COLO829 (cell line): ENCODE measurements at places on chromosomes 6 and 20.

GRCh38 chr6:156658186-156658965, 118.8 kb upstream of the ARID1B start:
- DNase-seq, result peak; percentile 63

GRCh38 chr6:25088513-25088912, 152.8 kb upstream of the RIPOR2 start:
- peak; percentile 83 for DNase-seq

DNA sequence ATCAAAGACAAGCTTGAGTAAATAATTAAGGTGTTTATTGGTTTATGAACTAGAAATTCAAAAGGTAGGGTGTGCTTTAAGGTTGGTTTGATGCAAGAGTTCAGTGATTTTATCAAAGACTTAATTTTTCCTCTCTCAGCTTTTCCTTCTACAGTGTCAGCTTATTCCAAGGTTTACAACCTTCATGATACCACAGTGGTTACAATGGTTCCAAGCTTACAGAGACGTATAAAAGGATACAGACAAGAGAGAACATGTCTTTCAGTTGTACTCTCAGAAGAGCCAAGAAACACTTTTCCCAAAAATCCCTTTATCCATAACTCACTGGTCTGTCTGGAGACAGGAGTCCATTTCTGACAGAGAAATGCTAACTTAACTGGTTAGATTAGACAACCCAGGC, 93.5 kb upstream of the LOC128125822 start:
- DNase-seq, result no peak

GRCh38 chr6:3919130-3919628, 70.0 kb downstream of the FAM50B start:
- DNase-seq, result no peak

DNA sequence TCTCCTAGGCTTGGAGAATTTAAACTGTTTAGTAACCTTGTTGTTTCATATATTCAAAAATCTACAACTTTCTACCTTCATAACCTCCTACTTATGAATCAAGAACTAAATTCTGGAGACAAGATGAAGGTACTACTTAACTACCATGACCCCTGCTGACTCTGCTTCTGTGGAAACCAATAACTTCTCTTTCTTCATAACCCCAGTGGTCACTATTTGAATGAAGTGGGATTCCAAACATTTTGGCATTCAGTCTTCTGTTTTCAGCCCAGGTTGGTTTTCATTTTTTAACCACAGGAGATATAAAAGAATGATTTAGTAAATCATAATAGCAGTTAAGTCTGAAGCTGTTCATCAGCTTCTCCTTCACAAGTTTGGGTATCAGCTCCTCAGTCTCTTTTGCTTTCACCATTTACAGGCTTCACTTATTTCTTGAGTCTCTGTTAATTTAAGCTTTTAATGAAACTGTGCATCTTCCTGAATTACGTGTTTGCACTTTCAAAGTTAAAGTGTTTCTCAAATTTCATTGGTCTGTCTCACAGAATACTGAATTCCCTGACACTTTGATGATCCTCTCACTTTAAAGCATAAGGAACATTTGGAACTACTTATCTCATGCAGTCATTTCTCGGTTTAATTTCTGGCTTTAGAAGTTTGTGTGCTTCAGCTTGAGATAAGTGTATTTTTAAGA, 9.5 kb downstream of the SENP6 start:
- no peak for DNase-seq

DNA sequence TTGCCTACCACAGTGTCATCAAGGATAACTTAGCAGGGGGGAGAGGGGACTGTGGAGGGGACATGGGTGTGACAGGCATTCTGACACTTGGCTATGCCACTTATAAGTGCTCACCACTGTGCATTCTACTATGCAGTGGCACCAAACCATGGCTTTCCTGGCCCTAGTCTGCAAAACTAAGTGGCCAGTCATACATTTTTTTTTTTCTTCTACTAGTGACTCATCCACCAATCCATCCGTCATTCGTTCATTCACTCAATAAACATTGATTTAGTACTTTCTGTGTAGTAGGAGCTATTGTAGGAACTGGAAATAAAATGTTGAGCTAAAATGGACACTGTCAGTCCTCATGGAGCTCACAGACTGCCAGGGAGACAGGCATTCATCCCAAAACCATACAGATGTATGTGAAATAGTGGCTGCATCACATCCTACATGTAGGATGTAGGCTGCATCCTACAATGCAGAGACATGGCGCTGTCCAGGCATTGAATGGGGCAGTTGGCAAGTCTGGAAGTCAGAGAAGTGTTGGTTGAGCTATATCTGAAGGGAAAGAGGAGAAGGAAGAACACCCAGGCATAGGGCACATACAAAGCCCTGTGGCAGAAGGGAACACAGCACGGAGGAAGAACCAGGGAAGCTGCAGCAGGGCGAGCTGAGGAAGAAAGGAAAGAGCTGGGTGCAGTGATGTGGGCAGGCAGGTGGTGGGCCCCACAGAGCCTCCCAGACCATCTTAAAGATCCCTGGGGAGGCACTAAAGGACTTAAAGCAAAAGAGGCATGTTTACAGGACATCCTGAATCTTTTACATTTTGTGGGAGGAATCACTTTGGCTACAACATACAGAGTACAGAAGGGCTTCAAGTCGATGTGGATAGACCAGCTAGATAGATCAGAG, 224.4 kb downstream of the UST start:
- DNase-seq, result no peak

GRCh38 chr6:44652547-44652946, 265.0 kb downstream of the CDC5L start:
- no peak for DNase-seq

GRCh38 chr20:15949391-15949790, 623.9 kb downstream of the KIF16B start:
- DNase-seq, result no peak

DNA sequence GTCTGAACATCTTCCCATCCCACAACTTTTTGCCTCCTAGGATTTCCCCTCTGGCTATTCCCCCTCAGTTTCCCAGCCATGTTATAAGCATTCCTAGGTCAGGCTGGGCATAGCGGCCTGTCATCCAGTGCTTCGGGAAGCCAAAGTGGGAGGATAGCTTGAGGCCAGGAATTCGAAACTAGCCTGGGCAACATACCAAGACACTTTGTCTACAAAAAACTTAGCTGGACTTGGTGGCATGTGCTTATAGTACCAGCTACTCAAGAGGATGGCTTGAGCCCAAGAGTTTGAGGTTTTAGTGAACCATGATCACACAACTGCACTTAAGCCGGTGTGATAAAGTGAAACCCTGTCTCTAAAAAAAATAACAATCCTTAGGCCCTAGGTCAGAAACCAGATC, 447.4 kb downstream of the KIF16B start:
- DNase-seq, result no peak

GRCh38 chr6:142238881-142239280, 62.9 kb upstream of the ADGRG6 start:
- no peak for DNase-seq

DNA sequence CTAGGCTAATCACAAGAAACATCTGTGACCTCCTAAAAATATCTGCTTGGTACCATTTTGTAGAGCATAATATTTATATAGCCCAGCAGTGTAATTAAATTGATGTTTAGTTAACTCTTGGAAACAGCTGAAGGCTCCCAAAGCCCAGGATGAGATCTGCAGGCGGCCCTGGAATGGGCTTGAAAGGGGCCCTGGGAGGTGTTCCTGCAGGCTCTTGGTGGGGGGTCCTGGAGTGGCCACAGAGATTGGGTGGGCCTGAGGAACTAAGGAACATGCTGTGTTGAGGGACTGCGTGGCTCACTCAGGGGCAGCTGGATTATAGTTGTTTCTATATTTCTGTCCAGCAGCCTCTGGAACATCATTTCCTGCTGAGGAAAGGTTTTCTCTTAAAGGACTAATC, 9.2 kb downstream of the SCP2D1 start:
- no peak for DNase-seq

- DNase-seq, result no peak
These were observed 60.6 kb downstream of the ADNP start for GRCh38 chr20:50870561-50871161.

DNA sequence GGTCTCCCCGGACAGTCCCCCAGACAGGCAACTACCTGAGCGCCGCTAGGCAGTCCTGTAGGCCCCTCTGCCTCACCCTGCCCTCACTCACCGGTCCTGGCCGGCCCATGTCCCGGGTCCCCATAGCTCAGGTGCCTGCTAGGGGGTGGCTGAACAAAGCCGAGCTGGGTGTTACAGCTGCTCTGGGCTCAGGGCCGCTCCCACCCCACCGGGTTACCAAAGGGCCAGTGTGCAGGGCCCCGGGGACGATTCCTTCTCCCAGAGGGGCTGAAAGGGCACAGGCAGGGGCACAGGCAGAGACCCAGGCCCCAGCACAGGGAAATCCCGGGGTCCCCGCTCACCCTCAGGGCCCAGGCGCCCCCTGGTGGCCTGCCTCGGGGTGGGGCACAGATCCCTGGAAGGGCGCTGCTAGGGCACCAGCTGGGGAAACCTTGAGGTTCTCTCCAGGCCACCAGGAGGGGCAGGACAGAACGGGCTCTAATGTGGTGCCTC, 118.4 kb downstream of the GRM4 start:
- peak; percentile 43 for DNase-seq

DNA sequence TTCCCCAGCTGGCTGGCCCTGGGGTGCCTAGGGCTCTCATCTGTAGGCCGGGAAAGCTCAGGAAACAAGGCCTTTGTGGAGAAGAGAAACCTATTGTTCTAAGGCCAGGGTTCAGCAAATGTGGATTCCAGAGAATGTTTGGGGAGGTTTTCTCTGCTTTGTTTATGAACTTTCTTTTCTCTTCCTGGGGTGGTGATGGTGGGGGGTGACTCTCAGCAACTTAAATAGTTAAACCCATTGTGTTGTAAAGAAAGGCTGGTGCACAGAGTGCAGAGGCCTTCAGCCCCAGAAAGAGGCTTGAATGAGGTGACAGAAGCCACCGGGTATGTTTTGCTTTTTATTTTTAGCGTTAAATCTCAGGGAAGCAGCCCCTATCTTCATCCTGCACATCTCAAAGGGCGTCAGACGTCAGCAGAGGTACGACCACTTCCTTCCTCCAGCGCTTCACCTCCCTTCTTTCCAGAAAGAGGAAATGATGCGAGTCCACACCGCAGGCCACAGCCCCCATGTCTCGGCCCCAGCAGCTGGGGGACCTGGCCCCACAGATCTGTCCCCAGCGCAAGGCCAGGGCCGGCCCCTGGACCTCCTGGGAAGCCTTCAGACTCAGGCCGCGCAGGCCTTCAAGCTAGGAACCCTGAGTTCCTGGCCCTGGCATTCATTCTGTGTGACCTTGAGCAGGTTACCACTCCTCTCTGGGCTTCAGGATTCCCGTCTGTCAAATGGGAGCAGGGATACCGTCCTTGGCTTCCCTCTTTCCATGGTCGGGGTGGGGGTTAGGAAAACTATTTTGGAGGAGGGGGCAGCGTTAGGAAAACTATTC, 605 bp upstream of the PPP1R16B start:
- DNase-seq, result no peak

DNA sequence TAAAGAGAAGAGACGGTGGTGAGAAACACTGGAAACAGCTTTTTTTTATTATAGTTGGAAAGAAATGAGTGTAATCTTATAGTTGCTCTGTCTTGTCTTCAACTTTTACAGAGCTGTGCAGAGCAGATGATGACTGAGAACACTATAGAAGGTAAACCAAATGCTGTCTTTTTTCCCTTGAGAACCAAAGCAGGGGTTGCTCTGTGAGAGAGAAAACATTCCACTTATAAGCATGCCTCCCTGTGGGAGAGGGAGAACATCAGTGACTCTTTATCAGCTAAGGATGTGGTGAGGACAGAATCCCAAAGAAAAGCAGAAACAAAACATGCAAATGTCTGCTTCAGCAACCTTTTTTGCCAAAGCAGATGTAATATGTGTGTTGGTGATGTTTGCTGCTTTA, 179.3 kb upstream of the HDDC2 start:
- no peak for DNase-seq
